SHP77 (cell line): ENCODE measurements at places on chromosomes 6 and 20.

GRCh38 chr6:27720607-27721580 lies 191.3 kb downstream of the OR2B2 start:
- DNase-seq: no peak

GRCh38 chr6:170087941-170088581 lies 202.8 kb downstream of the DLL1 start:
- no peak for DNase-seq

DNA sequence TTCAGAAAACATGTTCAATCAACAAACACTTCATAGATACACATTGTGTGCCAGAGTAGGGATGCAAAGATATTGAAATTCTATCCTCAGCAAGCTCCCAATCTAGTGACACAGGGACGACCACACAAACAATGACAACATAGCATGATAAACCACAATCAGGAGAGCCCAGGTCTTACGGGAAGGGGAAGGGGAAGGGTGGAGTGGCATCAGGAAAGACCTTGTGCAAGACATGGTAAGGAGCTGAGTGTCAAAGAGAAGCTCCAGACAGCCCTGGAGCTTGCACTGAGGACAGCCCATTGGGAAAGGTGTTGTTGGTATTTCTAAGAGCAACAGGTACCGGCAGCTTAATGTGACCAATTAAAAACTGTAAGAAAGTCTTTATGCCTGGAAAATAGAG lies 103.6 kb downstream of the PDE7B start:
- DNase-seq: no peak

DNA sequence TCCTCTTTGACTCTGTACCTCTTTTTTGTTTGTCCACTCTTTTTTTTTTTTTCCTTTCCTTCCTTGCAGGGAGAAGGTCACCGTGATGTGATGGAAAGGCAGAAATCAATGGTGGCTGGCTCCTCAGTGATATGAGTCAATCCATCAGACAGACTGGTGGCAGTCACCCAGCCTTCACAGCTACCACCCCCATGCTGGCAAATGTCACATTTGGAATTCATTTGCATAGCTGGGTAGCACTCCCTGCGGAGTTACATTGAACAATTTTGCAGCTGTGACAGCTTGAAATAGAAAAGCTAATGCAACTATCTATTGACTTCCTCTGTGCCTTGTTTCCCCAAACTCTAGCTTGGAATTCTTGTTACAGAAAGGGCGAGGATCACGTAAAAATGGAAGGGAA lies 668.4 kb downstream of the C6orf118 start:
- DNase-seq: no peak

GRCh38 chr20:63752411-63753101 lies 13.0 kb downstream of the SLC2A4RG start:
- no peak for DNase-seq

DNA sequence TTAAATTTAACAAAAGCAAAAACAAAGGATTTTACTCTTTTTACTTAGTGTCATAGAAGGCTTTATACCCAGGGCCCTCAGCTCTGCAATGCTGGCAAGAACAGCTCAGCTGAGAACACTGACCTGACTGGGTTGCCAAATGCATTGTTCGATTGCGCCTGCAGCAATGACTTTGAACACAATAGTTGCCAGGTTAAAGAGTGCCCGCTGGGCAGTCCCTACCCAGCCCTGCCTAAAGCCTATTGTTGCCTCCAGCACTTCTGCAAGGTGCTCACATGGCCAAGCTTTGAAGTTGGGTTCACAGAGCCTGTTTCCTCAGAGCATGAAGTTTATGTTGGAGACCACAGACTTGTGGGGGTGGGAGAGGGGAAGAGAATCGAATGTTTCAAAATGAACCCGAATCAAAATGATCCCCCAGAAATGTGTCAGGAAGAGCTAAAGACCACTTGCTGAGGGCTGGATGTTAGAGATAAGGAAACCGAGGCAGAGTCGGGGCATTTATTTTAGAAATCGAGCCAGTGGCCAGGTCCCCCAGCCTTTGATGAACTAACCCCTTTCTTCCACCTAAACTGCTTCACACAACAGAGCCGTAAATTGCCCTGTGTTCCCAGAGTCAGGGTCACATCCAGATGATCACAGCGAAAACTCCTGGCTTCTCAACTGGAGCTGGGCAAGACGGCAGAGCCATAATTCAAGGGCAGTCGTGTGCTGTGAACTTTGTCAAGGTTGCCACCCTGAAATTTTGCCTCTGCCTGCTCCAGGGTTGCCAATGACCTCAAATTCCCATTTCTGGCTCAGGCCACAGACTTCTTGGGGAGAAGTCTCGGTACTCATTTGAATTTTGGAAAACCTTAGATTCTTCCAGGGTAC lies 55.0 kb downstream of the FOXA2 start:
- no peak for DNase-seq

DNA sequence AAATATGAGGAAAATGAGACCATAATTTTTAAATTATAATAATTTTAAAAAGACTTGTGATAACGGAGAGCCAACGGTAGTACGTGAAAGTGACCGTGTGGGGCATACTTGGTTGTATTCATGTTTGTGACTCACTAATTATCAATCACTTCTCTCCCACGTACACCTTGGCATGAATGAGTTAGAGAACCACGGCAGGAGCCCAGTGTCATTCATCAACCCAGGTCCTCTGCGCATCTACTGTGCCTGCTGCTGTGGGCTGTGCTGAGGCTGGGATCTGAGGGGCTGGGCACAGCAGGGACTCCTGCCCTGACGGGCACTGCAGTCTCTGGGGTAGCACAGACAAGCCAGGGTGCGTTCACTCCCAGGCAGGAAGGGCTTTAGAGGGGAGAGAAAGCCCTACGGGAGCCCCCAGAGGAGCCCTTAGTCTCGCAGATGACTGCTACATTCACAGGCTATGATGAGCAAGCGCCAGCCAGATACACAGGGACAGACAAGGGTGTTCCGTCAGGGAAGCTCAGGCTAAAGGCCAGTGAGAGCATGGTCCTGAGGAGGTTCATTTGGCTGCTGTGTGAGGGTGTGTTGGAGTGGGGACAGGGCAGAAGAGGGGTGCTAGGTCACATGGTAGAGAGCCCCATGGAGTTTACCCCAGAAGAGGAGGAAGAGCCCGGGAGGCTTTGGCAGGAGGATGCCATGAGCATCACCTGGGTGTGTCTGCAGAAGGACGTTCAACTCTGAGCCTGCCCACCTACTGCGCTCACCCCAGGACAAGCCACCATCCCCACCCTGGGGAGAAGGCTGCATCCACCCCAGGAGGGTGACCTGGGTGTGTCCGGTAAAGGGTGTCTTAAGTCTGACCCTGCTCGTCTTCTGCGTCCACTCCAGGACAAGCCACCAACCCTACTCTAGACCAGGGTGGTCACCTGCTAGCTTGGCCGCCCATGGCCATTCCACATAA lies 8.2 kb upstream of the RPS6KA2 start:
- no peak for DNase-seq

DNA sequence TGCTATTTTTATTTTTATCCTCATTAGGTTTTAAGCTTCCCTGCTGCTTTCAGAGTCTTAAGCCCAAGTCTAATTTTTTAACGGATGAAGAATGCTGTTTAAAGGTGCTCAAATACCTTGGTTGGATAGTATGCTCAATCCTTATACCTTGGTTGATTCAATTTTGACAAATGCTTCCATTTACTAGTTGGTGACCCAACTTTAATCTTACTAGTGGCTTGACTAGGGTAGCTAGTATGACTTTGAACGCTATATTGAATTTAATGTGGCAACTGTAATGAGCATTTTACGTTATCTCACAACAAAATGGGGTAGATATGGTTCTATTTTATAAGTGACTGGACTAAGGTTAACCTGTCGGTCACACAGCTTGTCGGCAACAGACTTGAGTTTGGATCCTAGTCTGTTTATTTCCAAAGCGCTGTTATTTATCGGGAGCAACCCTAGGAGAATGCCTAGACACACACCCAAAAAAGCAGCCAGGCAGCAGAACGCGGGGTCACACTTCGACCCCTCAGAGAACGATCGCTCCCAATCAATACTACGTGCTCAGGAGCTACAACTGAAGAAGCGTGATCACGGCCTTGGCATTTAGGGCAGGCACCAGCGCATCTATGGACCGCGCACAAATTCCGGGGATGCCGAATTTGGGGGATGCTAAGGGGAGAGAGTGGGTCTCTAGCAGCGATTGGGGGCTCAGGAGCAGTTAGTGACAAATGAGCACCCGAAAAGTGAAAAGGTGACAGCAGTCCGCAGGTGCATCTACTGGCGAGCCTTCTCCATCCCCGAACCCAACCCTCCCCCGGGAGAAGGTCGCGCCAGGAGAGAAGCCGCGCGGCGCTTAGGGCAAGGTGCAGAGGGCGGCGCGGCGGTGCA lies 586 bp upstream of the ALDH5A1 start:
- peak; percentile 54 for DNase-seq

DNA sequence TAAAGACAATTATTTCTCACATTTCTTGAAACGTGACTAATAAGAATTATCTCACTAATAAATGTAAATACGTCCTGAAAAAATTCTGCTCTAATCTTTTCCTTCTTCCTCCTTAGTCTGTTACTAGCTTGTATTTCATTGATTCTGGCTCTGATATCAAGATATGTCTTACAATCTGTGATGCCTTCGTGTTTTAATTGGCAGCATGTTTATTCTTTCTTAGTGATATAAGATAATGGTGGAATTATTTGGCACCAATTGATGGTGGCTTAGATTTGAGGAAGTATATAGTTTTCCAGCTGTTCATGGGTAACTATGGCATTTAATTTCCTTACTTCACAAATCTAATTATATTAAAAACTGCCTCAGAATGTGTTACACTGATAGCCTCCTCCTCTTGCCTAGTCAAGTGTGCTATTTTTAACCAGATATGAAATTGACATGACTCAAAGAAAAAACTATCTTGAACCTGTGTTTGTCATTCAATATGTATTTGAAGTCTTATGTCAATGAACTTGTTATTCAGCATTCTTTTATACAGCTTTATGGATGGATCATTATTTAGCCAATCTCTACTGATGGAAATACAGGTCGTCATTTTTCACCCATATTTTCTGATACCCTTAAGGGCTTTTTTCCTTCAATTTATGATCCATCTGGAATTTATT lies 5.3 kb downstream of the CCNC start:
- no peak for DNase-seq

DNA sequence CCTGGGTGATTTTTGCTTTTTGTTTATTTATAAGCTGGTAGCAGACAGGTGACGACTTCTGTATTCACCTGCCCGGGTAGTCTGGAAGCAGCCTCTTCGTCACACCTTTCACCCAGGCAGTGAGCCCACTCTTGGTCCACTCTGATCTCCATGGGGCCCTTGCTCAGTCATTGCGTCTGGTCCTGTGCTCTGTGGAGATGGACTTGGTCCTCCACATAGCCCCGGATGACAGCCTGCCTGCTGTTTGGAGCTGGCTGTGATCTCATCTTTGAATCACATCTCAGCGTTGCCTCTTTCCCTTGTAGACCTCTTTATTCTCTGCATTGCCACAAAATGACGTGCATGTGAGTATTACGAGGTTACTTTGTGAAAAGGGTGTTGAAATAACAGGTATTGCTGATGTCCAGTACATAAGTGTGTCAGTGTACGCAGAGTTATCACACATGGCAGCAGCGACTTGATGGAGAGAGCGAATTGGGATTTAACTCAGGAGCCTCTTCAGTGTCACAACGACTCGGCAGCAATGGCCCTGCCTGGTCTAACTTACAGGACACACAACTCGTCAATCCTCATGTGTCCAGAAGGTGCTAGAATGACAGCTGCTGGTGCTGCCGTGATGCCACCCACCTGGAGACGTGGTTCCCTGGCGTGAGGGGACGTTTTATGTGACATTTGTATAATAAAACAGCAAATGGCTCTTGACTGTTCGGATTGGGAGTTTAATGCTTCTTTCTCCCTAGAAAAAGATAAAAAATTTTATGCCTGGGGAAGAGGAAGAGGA lies 24.2 kb upstream of the FRMD1 start:
- no peak for DNase-seq

DNA sequence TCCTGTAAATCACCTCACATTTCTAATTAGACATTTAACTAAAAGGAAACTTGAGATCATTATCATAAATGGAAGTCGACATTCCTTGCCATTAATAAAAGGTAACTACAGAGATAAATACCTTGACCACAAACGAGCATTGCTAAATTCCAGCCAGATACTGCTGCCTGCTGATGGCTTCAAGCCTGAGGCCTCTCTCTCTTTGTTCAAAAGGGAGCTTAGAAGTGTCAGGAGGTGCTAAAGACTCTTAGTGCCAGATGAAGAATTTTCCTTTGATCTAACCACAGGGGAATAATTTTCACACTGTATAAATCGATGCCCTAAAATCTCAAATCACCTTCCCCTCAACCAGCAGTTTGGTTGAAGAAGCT lies 248.2 kb upstream of the PMEPA1 start:
- DNase-seq: no peak

GRCh38 chr6:163906006-163906710 lies 491.6 kb downstream of the QKI start:
- no peak for DNase-seq

GRCh38 chr20:1819311-1820137 lies 75.7 kb upstream of the SIRPA start:
- no peak for DNase-seq

DNA sequence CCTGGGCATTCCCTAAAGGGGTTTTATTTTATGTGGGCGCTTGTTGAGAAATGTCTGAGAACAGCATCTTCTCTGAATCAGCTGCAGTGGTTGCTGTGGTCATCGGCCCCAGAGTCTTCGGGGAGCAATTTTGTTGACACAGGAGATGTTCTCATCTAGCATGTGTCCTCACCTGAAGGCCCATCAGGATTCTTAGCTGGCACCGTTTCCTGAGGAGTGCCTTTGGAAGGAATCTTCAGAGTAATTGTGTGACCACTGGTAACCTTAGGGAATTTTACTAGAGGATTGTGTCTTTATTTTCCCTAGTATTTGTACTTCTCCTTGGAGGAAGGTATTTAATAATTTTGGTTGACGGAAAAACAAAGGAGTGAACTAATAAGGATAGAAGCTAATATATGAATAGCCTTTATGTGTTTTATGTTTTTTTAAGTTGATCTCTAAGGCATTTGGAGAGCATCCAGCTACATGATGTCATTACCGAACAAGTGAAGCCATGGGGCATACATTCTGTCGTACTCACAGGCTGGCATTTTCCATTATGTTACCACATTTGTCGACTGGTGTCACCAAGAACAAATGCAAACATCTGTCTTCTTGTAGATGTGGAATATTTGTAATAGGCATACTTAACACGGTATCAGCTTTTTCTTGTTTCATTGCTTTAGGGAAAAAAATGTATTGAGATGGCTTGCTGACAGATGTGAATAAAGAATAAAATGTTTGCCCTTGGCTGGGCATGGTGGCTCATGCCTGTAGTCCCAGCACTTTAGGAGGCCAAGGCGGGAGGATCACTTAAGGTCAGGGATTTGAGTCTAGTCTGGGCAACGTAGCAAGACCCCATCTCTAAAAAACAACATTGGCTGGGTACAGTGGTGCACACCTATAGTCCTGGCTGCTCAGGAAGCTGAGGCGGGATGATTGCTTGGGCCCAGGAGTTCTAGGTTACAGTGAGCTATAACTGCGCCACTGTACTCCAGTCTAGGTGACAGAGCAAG lies 41.9 kb downstream of the TULP4 start:
- peak; percentile 40 for DNase-seq

DNA sequence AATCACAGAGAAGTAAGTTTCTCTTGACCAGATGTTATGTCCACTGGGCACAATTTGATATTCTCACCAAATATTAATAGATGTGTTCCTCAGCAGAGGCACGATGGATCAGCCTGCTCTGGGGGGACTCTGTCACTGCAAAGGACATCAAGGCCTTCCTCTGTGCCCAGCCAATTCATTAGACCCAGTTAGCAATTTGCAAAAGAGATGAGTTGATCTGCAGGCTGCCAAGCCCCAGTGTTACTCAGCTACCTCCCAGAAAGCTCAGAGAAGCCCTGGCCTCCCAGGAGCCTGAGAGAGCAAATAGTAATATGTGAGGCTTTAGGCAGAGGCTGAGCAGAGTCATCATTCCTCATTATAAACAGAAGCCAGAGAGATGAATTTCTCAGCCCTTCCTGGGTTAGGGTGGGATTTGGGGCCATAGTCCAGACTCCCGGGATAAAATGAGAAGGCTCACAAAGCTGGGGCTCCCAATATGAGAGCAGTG lies 54.2 kb downstream of the ZNF831 start:
- DNase-seq: no peak
